ENCODE measurements at places on chromosomes 2 and 18.
A peak's percentile ranks its signal among the peaks of the same experiment; 100 is the strongest.

DNA sequence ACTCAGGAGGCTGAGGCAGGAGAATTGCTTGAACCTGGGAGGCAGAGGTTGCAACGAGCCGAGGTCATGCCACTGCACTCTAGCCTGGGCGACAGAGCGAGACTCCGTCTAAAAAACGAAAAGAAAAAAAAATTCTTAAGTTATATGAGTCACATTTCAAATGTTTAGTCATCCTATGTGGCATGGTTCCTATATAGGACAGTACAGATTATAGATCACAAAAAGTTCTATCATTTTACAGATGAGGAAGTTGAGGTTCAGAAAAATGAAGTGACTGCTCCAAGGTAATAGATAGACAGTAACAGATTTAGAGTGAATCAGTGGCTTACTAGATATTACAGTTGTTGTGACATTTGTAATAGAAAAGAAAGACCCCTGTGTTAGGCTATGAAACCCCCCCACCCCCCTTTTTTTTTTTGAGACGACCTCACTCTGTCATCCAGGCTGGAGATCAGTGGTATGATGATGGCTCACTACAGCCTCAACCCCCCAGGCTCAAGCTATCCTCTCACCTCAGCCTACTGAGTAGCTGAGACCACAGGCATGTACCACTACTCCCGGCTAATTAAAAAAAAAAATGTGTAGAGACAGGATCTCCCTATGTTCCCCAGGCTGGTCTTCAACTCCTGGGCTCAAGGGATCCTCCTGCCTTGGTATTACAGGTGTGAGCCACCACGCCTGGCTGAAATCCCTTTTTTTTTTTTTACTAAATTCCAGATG is 22.7 kb downstream of the PTPN4 start:
- no peak for DNase-seq

DNA sequence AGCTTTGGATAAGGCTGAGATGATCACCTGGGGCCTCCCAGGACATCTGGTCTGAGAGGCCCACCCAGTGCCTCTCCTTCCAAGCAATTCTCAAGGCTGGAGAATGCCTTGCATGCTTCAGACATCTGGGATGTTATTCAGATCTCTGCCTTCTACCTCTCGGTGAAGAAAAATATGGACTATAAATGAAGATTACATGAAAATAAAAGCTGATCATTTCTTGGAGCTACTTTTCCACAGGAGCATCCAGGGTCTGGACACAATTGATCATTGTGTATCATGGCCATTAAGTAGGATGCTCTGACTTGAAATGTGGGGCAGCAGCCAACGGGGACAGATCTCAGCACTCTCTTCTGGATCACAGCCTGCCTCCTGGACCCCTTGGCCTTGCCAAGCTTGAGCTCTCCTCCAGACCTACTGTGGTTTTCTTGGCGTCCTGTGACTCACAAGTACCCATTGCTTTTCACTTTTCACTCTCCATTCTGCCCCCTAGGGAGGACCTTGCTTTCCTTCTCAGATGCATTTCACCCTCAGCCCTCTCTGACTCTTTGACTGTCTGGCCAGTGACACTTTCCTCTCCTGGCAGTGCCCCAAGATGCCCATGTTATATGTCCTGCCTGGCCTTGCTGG is 203.1 kb downstream of the INSIG2 start:
- DNase-seq: peak; percentile 1

DNA sequence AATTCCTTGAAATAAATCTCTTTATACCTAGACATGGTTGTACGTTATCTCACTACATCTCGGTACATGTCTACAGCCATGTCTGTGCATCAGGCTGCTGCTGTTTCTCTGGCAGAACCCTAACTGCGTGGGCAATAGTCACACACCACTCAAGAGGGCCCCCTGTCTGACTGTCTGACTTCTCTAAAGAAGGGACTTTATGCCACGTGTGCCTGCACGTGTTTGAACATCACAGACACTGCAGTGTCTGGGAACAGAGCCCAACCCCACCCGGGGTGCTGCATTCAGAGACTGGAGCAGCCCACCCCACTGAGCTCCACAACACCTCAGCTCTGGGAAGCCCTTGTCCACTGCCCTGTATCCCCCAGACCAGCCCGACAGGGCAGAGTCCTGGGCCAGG is 55.0 kb downstream of the KIF1A start:
- no peak for DNase-seq

- DNase-seq: no peak
Measured at GRCh38 chr2:172305066-172305465, 122.3 kb upstream of the ITGA6 start.

GRCh38 chr18:22347606-22348511 is 69.9 kb downstream of the CTAGE1 start:
- no peak for DNase-seq

DNA sequence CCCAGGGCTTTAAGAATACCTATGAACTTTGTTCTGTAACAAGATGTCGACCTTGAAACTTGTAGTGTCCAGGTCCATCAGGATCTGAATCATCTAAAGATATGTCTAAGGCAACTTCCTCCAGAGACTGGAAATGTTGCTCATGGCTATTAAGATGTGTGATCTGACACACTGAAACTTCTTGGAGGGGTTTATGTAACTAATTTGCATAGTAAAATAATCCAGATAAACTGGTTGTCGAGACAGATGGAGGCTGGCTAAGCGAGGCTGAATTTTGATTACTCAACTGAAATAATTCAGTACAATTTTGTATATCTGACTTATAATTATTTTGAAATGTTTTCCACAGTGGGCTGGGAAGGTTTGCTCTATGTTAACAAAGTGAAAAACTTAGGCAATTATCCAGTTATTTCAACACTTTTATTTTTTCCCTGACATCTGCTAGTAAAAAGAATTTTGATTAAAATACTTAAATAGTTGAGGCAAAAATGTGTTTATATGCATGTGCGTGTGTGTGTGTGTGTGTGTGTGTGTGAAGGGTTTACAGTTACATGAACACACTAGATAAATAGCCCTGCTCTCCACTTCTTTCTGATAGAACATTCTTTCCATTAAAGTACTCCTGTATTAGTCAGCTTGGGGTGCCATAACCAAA is 11.4 kb upstream of the MAP3K20 start:
- no peak for DNase-seq

GRCh38 chr2:223787358-223787757 is 50.0 kb downstream of the AP1S3 start:
- DNase-seq: no peak

- no peak for DNase-seq
Measured at GRCh38 chr18:70221156-70221914, 15.8 kb upstream of the RTTN start.

GRCh38 chr18:23735021-23735464 is 45.8 kb downstream of the LAMA3 start:
- DNase-seq: peak; percentile 89

GRCh38 chr2:113750385-113750784 is 6.1 kb downstream of the SLC35F5 start:
- no peak for DNase-seq

- no peak for DNase-seq
Measured at GRCh38 chr2:99376254-99376864, 39.2 kb downstream of the EIF5B start.
